Cerebellar nuclear complex (tissue), 1 donor: ENCODE measurements at places on chromosomes 3 and 15.

DNA sequence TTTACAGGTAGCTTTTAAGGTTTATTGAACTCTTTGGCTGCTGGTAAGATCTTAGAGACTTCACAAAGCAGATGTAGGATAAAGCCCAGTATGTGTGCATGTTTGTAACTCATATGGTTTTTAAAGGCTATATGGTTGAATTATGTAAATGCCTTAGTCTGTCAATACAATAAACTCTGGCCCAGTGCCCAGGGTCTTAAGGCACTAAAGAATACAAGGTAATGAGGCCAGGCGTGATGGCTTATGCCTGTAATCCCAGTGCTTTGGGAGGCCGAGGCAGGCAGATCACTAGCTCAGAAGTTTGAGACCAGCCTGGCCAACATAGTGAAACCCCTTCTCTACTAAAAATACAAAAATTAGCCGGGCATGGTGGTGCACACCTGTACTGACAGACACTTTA is 170.3 kb upstream of the CGNL1 start:
- DNase-seq = no peak

- DNase-seq = no peak
These were observed 1.8 kb upstream of the LAMB2 start for GRCh38 chr3:49134471-49135265.

- DNase-seq = no peak
These were observed 112.0 kb downstream of the IL12A start for GRCh38 chr3:160100610-160101009.

GRCh38 chr3:159739969-159740368 is 248.7 kb upstream of the IL12A start:
- no peak for DNase-seq

DNA sequence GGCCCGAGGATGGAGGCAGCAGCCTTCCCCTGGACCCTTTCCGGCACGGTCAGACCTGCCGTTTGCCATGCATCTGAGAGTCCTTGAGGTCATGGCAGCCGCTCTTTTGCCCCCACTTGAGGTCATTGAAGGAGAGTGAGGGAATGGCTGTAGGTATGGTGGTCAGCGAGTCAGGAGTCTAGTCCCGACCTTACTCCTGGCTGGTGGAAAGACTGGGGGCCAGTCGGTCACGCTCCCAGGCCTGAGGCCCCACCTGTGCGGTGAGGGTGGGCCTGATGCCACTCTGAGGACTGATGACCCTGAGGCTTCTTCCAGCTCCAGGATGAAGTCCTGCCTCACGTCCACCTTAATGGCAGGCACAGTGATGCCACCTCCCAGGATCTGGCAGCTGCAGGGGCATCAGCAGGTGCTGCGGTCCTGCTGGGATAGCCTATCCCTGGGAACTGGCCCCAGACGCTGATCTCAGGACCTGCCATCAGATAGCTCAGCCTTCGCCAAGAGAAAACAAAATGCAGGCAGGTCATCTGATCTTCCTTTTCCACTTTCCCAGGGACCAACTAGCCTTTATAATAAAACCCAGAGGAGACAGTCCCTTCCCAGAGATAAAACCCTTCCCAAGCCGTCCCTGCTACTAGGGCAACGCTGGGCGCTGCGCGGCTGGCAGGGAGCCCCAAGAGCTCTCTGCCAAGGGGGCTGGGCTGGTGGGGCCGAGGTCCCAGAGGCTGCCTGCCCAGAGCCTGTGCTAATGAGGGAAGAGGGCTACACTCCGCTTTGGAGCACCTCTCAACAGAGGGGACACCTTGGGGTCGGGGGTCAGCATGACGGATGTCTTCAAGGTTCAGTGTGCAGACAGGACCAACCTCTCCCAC is 42.2 kb downstream of the TM2D3 start:
- no peak for DNase-seq

DNA sequence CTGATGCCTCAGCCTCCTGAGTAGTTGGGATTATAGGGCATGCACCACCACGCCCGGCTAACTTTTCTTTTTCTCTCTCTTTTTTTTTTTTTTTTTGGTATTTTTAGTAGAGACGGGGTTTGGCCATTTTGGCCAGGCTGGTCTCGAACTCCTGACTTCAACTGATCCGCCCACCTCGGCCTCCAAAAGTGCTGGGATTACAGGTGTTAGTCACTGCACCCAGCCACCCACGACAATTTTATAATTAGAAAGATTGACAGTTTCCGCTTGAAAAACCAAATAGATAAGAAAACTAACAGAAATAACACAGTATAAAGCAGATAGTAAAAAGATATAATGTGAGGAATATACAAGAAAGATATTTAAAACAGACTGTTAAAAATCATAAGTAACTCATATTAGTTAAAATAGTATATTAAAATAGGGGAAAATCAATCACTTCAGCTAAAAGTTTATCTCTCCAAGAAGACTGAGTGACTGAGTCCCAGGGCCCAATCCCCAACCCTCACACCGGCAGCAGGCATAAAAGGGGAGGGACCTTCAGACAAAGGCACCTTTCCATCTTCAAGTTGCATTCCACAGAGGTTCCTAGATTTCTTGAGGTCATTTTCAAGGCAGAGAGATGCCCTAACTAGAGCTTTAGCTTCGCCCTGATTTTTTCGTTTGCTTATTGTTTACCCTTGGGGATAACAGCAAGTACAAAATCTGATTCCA is 1.4 kb upstream of the WHAMM start:
- no peak for DNase-seq

- DNase-seq = no peak
These were observed 608.8 kb downstream of the ROBO2 start for GRCh38 chr3:77648664-77649063.
